ENCODE measurements at places on chromosomes 2 and 18. TPM values are rescaled to one million over a fixed set of nuclear protein-coding genes. Genes with fewer than 3 reads are reported as not detected.

Gene SPDYA
- not detected for polyA plus RNA-seq

Gene ST6GAL2
- 0.06 TPM for polyA plus RNA-seq

Gene TMEM214
- 55.6 TPM for polyA plus RNA-seq

Gene C2orf42
- polyA plus RNA-seq = 14.2 TPM

Gene NPAS2
- 12.8 TPM for polyA plus RNA-seq
